ENCODE measurements at places on chromosomes 11 and 22.
A peak's percentile ranks its signal among the peaks of the same experiment; 100 is the strongest.

DNA sequence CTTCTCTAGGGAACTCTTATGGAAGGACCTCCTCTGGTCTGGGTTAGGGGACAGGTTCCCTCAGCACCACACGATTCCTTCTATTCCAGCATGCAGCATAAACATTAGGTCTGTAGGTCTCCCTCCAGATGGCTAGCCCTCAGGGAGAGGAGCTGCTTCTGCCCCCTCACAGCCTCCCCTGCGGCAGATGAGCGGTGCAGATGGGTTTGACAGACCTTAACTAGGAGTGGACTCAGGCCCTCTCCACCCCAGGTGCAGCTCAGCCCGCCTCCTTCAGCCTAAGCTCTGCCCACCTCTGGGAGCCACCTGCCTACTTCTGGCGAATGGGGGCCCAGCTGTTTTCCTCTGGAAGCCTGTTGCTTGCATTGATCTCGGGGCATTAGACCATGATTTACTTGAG lies 55.7 kb upstream of the EIF3D start:
- DNase-seq = no peak

DNA sequence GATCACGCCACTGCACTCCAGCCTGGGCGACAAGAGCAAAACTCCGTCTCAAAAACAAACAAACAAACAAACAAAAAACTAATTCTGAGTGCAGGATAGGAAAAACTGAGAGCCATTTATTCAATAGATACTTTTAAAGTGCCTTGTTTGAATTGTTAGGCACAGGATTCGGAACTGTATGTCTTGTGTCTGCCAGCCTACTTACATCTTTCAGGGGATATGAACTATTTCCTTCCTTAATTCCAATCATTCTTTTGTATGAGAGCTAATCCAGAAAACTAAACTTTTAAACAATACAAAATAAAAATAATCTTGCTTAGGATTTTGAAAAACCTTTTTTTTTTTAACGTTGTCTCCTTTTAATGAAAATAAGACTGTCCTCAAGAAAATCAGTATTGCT lies 12.6 kb downstream of the UVRAG start:
- no peak for DNase-seq

- DNase-seq = no peak
Measured at GRCh38 chr22:45481661-45482060, 21.0 kb upstream of the FBLN1 start.

GRCh38 chr11:9565822-9566560 lies 7.5 kb upstream of the WEE1 start:
- DNase-seq = peak; percentile 93

DNA sequence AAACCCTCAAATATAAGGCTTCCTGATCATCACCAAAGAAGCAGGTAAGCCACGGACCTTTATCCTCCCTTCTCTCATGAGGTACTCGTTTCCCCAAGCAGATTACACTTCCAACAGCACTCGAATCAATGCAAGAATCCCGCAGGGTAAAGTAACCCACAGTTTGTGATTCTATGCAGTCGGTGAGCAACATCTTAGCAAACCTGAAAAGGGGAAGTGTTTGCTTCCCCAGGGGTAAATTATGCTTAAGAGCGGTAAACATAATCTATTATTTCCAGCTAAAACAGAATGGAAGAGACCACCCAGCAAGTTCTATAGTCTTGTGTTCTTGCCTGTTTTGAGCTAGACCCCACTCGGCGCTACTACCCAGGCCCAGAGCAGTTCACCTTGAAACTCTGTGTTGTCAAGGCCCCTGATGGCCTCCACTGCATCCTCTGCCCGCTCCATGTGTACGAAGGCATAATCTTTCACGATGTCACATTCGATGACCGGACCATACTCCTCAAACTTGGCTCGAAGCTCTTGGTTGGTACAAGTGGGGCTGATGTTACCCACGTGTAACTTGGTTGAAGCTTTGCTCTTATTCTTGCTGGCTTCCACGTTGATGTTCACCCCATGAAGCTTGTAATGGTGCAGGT lies 1.3 kb downstream of the RBM4B start:
- peak; percentile 54 for DNase-seq

DNA sequence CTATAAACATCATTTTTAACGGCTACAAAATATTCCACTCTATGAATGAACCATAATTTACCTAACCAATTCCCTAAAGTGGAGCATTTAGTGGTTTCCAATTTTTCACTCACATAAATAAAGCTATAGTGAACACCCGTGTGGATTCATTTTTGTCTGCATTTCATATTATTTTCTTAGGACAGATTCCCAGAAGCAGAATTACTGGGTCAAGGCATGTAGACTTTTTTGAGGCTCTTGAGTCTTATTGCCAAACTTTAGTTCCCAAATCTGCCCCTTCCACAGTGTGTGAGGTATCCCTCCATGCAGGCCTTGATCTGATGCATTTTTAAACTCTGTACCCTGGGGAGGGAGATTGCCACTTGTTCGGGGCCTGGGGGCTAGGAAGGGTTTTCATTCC lies 198.2 kb downstream of the TENM4 start:
- no peak for DNase-seq

GRCh38 chr11:118656563-118657165 lies 22.8 kb downstream of the TREH start:
- no peak for DNase-seq

DNA sequence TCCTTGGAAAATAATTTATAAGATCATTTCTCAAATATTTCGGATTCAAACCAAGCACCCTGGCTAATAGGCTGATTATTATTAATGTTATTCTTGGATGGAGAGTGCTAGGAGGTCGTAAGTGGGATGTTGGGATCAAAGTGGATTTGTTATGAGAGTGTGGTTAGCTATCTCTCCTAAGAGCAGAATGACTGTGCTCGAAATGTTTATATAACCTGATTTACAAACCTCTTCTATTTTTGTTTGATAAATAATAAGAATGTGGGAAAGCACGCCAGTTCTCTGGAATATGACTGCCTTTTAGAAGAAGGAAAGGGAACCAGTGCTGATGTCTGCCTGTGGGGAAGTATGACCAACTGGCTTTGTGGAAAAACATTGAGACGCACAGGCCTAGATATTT lies 527.5 kb downstream of the NTM start:
- DNase-seq = no peak
